CD4-positive, alpha-beta T cell treated with Interleukin-4 for 4 hours (primary cell): ENCODE measurements at places on chromosomes 2 and 18.

GRCh38 chr2:33291278-33292013, 185.0 kb upstream of the RASGRP3 start:
- no peak for DNase-seq

- no peak for DNase-seq
Observed at GRCh38 chr2:229410264-229410663, 139.2 kb upstream of the PID1 start.

DNA sequence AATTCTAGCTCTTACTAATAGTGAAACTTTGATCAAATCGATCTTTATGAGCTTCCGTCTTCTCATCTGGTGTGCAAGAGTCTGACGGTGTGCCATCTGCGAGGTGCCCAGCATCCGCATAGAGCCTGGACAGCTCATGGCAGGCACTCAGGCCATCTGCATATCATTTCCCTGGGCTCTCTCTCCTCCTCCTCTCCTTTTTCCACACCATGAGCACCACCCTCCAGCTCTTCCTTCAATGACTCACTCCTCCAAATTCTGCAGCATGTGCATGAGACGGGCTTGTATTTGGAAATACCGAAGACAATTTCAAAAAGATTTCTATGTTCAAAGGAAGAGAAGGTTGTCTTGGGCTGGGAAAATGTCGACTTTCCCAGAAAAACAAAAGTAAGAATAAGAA, 161.1 kb downstream of the CCBE1 start:
- no peak for DNase-seq

GRCh38 chr2:207567671-207568070, 37.9 kb downstream of the CREB1 start:
- no peak for DNase-seq

DNA sequence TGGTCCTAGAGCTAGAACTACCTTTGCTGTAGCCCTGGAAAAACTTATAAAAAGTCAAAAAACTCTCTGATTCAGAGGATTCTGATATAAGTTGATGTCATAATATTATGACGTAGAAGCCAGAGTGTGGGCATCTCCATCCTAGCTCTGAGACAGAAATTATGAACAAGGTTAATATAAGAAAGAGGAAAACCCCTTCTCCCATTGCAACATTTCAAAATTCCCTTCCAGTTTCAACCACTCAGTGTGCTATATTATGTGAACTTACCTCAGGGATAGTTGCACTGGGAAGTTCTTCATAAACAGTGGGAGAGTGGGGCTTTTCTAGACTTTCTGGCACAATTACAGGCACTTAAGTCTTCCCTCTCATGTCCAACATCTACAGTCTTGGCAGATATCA, 171.6 kb downstream of the PIK3C3 start:
- DNase-seq, result no peak

DNA sequence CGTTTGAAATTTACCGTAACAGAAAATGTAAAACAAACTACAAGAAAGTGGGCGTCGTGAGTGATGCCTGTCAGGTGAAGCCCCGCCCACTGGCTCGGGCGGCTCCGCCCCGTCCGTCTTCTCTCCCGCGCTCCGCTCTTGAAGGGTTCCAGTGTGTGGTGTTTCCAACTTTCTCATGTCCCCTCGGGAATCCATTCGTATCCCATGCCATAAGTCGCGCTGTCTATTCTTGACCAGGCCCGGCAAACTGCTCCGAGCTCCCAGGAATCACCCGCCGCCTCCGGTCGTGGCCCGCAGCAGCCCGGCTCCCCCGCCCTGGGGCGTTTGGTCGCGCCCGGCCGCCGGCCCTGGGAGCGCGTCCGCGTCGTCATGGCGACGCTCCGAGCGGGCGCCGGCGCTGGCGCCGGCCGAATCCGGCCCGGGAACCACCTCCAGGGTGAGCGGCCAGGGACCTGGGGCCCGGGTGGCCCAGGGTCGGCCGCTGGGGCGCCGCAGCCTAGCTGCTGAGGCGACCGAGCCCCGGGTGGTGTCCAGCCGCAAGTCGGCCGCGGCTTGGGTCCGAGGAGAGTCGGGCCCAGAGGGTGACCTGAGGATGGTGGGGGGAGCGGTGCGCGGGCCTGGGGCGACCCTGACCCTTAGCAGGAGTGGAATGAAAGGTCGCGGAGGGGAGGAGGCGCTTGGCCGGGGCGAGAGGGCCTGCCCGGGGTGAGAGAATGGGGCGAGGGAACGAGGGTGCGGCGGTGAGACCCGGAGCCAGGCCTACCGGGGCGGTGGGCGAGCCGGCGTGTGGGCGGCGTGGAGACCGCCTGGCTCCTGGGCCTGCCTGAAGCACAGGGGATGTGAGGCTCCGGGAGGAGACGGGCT, at the start of gene CFAP221:
Gene CFAP221, plus strand, starts transcription at position 375 of the 864 bp plus-strand sequence. CDS start 1,683 bp downstream, outside the sequence.
- no peak for DNase-seq

- no peak for DNase-seq
Observed at GRCh38 chr2:46157072-46157965, 139.9 kb upstream of the EPAS1 start.

DNA sequence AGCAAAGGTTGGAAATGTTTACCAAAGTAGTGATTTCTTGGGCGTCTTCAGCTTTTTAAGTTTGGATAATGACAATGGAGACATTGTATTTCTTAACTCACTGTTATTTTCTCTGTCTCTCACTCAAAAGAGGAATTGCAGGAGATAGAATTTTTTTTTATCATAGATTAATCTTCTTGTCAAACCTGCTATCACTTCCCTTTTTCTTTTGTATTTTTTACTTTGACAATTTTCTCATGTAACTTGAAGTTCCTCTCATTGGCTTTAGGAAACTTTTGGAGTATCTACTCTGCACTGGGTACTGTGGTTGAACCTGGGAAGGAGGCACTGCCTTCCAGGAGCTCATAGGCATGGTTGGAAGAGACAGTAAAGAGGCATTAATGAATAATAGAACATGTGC, 489.1 kb downstream of the CNTNAP5 start:
- no peak for DNase-seq

- DNase-seq, result no peak
Observed at GRCh38 chr2:74385396-74385795, 5.3 kb upstream of the DCTN1 start.

GRCh38 chr18:33804258-33804657, 226.2 kb downstream of the ASXL3 start:
- DNase-seq, result no peak
